ENCODE measurements at places on chromosomes 5 and 9. TPM values are rescaled to one million over a fixed set of nuclear protein-coding genes. Genes with fewer than 3 reads are reported as not detected.

DNA sequence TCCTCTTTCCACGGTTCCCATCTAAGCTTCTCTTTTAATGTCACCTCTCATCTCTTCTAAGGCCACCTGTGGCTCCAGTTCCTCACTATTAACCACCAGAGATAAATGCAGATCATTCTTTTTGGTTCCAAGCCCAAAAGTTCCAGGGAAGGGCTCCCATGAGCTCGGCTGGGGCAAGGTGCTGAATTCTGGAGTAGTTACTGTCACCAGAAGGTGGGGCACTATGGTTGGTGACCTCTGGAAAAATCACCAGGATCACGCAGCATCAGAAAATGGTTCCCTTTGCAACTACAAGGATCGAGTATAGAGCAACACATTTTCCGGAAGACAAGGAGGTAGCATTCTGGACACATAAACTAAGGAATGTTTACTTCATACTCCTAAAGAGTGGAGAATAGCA, 528.7 kb upstream of the DAP start:
- no peak for DNase-seq

GRCh38 chr9:87556039-87556438, 58.4 kb downstream of the DAPK1 start:
- DNase-seq: no peak

The IFNA7 gene
- total RNA-seq: not detected

The ADAMTSL1 gene
- total RNA-seq: 10.0 TPM

Measured in fibroblast of villous mesenchyme (primary cell).